Ovary (tissue), 10 donors: ENCODE measurements at places on chromosomes 5 and 9.

- no peak for DNase-seq
These were observed 63.1 kb downstream of the CHD1 start for GRCh38 chr5:98865690-98866089.

GRCh38 chr5:111261610-111262009 lies 37.4 kb downstream of the CAMK4 start:
- no peak for DNase-seq

GRCh38 chr5:88734983-88735382 lies 148.0 kb downstream of the MEF2C start:
- DNase-seq = no peak

DNA sequence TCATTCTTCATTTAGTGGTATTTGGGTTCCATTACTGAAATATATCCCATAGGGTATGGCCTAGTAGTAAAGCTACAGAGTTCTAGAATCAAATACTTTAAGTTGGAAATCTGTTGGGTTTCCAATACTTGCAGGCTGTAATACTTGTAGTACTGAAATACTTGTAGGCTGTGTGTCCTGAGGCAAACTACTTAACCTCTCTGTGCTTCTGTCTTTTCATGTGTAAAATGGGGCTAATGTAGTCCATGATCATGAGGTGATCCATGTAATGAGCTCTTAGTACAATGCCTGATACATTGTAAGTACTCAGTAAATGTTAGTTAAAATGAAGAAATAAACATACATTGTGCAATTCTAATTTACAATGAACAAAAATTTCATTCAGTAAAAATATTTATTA lies 368.9 kb downstream of the CSNK1G3 start:
- DNase-seq = no peak
